ENCODE measurements at places on chromosomes 4 and X.
A peak's percentile ranks its signal among the peaks of the same experiment; 100 is the strongest.

DNA sequence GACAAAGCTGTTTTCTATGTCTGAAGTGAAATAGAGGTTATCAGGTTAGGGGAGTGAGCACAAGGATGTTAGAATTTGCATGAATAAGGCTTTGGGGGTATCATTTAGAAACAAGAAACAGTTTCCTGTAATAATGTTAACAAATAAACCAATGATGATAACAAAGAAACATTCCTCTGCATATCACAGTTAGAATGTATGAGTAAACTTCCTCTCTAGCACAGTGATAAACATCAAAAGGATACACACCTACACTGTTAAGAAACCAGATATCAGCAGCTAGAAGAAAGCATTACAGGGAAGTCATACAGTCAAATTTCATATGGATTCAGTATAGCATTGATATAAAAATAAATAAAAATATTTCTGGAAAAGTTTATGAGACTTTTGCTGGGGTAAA, 340.0 kb upstream of the MAGEB16 start:
- H3K27ac ChIP-seq: no peak overlapping the region
- no peak overlapping the region for H3K4me3 ChIP-seq
- no peak for DNase-seq
- no peaks in the 10 kb centered on the region for H3K36me3 ChIP-seq
- H3K4me1 ChIP-seq: no peaks in the 10 kb centered on the region

DNA sequence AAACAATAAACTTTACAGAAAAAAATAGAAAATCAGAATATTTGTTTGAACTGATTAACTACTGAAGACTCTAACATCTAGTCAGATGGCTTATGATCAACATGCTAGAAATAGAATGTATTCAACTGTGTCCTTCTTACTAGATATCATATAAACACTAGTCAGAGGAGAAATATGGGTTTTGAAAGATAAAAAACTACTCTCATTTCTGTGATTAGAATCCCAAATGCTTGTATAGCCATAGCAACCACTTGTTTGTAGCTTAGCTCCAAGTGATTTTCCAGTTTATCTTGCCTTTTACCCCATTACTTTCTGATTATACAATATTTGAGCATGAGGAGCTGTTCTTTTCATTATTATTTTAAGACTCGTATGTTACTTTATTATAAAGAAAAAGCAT, 31.2 kb downstream of the USP38 start:
- H3K27me3 ChIP-seq: no peaks in the 10 kb centered on the region
- H3K4me3 ChIP-seq: no peak overlapping the region
- DNase-seq: no peak

GRCh38 chr4:154067786-154068185, 278.9 kb upstream of the SFRP2 start:
- no peaks in the 10 kb centered on the region for H3K36me3 ChIP-seq
- H3K4me1 ChIP-seq: no peaks in the 10 kb centered on the region
- H3K4me3 ChIP-seq: no peak overlapping the region
- H3K27ac ChIP-seq: no peak overlapping the region
- DNase-seq: no peak
- no peaks in the 10 kb centered on the region for H3K27me3 ChIP-seq

- H3K36me3 ChIP-seq: no peaks in the 10 kb centered on the region
- no peak overlapping the region for H3K27ac ChIP-seq
- no peaks in the 10 kb centered on the region for H3K4me1 ChIP-seq
- peaks cover 23% of the 10 kb centered on the region for H3K27me3 ChIP-seq
- DNase-seq: no peak
Observed at GRCh38 chr4:76035141-76035540, 729 bp downstream of the CXCL11 start.

DNA sequence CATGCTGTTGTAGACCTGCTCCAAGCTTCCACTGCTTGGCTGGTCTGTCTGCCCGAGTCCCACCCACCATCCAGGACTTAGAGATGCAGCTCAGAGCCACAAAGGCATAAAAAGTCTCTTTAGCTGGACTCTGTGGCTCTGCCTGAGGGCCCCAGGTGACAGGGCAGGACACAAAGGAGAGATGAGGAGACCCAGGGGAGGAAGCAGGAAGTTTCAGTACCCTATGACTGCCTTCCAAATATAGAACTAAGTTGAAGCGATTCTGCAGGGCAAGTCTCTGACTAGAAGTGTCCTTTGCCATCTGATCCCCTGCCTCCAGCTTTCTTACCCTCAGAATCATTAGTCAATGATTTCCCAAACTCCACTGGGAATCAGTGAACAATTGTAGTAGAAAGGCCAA, 11.2 kb upstream of the CXCR3 start:
- no peak overlapping the region for H3K4me3 ChIP-seq
- H3K27me3 ChIP-seq: no peaks in the 10 kb centered on the region
- H3K4me1 ChIP-seq: no peaks in the 10 kb centered on the region

- H3K27me3 ChIP-seq: peaks cover 39% of the 10 kb centered on the region
- no peaks in the 10 kb centered on the region for H3K36me3 ChIP-seq
- no peaks in the 10 kb centered on the region for H3K4me1 ChIP-seq
- no peak for DNase-seq
Observed at GRCh38 chrX:131979116-131979515, 44.0 kb upstream of the STK26 start.

- H3K27ac ChIP-seq: no peak within 1 kb of the TSS
- H3K36me3 ChIP-seq: no peaks in the 10 kb centered on the region
- H3K4me3 ChIP-seq: peak within 1 kb of the TSS; percentile 92
Observed at GRCh38 chr4:74038425-74039314, at the start of gene CXCL3. Gene CXCL3 (minus strand): TSS chr4:74038689. CDS start chr4:74038611, 78 bp downstream.

DNA sequence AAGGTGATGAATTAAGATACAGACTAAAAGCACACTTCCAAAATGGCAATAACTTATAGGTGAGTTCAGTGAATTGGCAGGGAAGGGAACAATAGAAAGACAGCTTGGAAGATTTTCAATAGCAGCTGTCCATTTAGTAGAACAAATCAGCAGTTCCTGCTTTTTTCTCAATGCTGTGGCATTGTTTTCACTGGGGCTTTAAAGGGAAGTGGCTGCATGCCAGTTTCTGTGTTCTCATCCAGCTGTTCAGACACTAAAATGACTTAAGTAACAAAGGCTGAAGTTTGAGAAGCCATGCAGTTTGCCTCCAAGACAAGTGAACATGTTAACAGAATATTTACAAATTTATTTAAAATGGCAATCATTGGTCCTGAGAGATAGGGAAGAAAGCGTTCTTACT, 291.9 kb downstream of the FAM47A start:
- no peak overlapping the region for H3K4me3 ChIP-seq
- H3K4me1 ChIP-seq: no peaks in the 10 kb centered on the region
- DNase-seq: peak; percentile 3
- H3K27ac ChIP-seq: no peak overlapping the region
- no peaks in the 10 kb centered on the region for H3K27me3 ChIP-seq

GRCh38 chr4:181225616-181226261, 1017.5 kb upstream of the TENM3 start:
- H3K36me3 ChIP-seq: no peaks in the 10 kb centered on the region
- no peak overlapping the region for H3K4me3 ChIP-seq

GRCh38 chrX:149455934-149456333, 49.2 kb downstream of the IDS start:
- H3K4me1 ChIP-seq: no peaks in the 10 kb centered on the region
- no peak overlapping the region for H3K4me3 ChIP-seq
- no peak overlapping the region for H3K27ac ChIP-seq

DNA sequence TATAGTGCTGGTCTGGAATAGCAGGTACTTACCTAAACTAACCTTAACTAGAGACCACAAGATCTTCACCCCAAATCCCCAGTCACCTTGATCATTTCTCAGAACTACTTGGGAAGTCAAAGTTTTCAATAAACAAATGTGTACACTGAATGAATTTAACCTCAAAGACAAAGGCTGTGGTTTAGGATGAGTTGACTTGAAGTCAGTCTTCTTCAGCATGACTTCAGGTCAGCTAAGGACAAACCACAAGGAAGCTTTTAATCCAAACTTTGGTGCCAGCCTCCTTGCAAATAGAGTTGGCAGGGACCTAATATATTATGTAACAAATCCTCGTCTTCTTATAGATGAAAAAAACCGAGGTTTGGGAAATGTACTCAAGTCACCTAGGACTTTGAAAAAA, 21.2 kb upstream of the VCX2 start:
- no peak overlapping the region for H3K27ac ChIP-seq
- no peaks in the 10 kb centered on the region for H3K4me1 ChIP-seq
- no peak overlapping the region for H3K4me3 ChIP-seq
- DNase-seq: no peak

DNA sequence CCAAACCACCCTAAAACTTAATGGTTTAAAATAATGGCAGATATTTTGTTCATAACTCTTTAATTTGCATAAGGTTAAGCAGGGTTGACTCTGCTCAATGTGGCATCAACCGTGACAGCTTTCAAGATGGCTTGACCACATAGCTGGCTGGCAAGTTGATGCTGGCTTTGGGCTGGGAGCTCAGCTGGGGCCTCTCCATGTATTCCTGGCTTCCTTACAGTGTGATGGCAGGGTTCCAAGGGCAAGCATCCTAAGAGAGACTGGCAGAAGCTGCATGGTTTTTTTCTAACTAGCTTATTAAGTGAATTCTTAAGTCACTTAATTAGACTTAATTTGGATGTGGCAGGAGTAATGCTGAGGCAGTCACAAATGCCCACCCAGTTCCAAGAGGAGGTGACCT, 4.5 kb downstream of the RP2 start:
- no peaks in the 10 kb centered on the region for H3K27me3 ChIP-seq
- H3K36me3 ChIP-seq: no peaks in the 10 kb centered on the region
- H3K4me1 ChIP-seq: no peaks in the 10 kb centered on the region
- no peak overlapping the region for H3K4me3 ChIP-seq
- no peak for DNase-seq

GRCh38 chr4:2041239-2042130, 17.6 kb upstream of the NAT8L start:
- H3K27me3 ChIP-seq: peaks cover 12% of the 10 kb centered on the region
- peaks cover 5% of the 10 kb centered on the region for H3K4me1 ChIP-seq
- no peak overlapping the region for H3K27ac ChIP-seq
- peak overlapping the region; percentile 61 for H3K4me3 ChIP-seq
- H3K36me3 ChIP-seq: peaks cover 17% of the 10 kb centered on the region

DNA sequence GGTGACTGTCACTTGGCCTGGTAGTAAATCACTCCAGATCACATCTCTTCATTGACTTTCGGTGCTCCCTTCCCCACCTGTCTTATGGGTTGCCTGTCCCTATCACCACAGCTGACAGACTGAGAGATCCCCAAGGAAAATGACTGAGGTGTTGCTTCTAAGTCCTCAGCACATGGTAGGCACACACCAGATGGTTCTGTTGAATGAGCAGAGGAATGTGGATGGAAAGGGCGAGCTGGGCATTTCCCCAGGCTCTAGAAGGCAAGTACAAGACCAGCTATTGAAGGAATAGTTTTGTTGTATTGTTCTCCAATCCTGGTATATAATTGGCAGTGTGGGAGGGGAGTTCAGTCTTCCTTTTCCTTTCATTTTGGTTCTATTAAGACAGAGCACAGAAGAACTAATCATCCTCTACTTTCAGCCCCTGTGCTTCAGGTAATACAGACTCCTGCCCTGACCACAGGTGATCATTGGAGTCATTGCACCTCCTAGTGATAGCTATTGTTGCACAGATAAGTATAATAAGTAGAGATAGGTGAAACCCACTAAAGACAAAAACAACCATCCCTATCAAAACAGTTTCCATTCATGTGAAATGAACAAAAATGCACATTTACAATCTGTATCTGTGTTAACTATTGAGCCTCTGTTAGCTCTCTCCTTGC, 158.6 kb downstream of the TRAM1L1 start:
- no peak overlapping the region for H3K4me3 ChIP-seq
- no peaks in the 10 kb centered on the region for H3K4me1 ChIP-seq
- DNase-seq: peak; percentile 0
- H3K27me3 ChIP-seq: peaks cover 19% of the 10 kb centered on the region
- no peak overlapping the region for H3K27ac ChIP-seq

DNA sequence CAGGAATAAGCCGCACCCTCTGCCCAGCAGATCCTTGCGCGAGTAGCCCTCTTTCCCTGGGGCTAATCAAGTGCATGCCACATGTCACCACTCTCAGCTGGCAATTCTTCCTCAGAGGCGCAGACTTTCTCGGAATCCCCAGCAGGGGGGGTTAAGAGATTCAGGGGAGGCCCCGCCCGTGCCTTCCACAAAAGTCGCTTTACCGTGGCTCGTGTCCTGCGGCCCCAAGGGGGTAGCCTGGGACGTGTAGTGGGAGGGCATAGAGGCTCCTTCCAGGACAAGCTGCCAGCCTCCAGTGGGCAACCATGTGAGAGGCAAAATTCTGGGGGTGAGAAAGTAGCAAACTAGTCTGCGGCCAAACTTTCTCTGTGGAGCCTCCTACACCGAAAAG, 652 bp downstream of the SRPX start:
- H3K4me1 ChIP-seq: no peaks in the 10 kb centered on the region
- DNase-seq: peak; percentile 20
- peaks cover 6% of the 10 kb centered on the region for H3K27me3 ChIP-seq
- no peaks in the 10 kb centered on the region for H3K36me3 ChIP-seq
- H3K27ac ChIP-seq: no peak overlapping the region

GRCh38 chrX:107979534-107979933, 2.6 kb downstream of the TEX13B start:
- no peak overlapping the region for H3K27ac ChIP-seq
- no peaks in the 10 kb centered on the region for H3K4me1 ChIP-seq
- DNase-seq: no peak
- no peak overlapping the region for H3K4me3 ChIP-seq

DNA sequence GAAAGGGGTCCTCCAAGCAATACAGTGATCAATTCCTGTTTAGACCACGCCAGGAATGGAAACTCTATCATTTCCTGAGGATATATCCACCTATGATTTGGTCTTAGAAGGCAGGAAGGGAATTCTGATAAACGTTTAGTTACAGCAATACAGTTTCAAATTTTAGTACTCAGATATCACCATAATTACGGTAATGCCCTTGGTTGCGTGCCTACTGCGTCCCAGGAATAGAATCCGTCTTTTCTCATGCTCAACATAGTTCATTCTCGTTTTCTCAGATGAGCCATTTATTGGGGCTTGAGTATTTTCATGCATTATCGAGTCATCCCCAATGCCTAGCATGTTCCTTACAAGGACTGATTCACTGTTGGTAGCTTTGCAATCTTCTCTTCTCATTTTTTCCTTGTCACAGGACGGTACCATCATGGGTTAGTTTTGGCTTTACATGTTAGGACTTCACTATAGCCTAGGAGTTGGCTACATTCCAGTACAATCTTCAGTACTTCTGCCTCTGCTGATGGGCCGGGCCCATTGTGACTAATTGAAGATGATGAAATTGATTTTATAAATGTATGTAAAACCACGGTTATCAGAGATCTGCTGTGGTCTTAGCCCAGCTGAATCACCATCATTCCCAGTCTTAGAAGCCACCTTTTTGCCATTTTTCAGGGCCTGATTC, 4.4 kb upstream of the PRKX start:
- H3K27me3 ChIP-seq: no peaks in the 10 kb centered on the region
- no peak for DNase-seq
- H3K27ac ChIP-seq: no peak overlapping the region
- no peaks in the 10 kb centered on the region for H3K36me3 ChIP-seq

GRCh38 chr4:27635936-27636913, 775.6 kb downstream of the STIM2 start:
- no peak overlapping the region for H3K27ac ChIP-seq
- H3K27me3 ChIP-seq: no peaks in the 10 kb centered on the region
- DNase-seq: no peak
- no peaks in the 10 kb centered on the region for H3K4me1 ChIP-seq
